ENCODE measurements at places on chromosomes 7 and 10. TPM values are rescaled to one million over a fixed set of nuclear protein-coding genes. Genes with fewer than 3 reads are reported as not detected.

Gene RNF32
- 10.7 TPM for total RNA-seq

Gene CALHM3
- total RNA-seq: not detected

Gene GRM3
- 7.2 TPM for total RNA-seq

Gene TMEM106B
- 105 TPM for total RNA-seq

All from camera-type eye (tissue), 1 donor.